ENCODE measurements at places on chromosomes 7 and 10.

DNA sequence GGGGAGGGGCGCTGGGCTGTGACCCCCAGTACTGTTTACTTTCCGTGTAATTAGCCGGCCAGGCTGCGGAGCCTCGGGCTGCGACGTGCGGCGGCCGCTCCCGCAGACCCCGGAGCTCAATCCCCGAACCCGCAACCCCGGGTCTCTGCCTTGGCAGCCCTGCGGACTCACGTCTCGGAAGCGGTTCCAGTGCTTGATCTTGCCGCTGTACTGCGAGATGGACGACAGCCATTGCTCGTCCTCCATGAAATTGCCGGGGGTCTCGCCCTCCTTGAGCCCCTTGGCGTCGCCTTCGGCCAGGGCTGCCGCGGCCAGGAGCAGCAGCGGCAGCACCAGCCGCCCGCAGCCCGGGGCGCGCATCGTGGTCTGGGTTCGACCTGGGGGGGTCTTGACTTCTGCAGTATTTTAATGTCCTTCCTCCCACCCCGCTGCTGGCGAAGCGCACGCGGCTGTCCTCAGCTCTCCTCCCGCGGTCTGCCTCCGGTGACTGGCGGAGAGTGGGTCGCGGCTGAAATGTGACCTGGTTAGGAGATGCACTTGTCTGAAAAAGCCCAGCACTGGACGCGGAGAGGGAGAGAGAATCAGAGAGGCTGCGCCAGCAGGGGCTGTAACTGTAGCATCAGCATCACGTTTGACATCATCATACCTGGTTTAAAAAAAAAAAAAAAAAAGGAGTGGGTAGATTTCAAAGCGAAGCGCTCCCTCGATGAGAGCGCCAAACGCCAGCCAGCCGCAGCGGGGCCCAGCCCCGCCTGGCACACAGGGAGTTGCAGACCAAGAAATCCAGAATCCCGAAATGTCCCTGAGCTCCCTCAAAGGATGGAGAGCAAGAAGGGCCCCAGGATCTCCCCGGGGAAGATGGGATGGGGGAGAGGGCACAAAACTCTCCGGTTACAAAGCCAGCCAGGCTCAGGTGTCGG, at the start of gene SPOCK2:
TSS of gene SPOCK2 (minus strand) at position 583 of the 920 bp plus-strand sequence. CDS start at position 360, 223 bp downstream.
- no peak within 1 kb of the TSS for H3K27ac ChIP-seq
- peaks cover 12% of the 10 kb centered on the region for H3K27me3 ChIP-seq
- DNase-seq = peak; percentile 54
- no peaks in the 10 kb centered on the region for H3K36me3 ChIP-seq
- H3K4me1 ChIP-seq = no peaks in the 10 kb centered on the region

DNA sequence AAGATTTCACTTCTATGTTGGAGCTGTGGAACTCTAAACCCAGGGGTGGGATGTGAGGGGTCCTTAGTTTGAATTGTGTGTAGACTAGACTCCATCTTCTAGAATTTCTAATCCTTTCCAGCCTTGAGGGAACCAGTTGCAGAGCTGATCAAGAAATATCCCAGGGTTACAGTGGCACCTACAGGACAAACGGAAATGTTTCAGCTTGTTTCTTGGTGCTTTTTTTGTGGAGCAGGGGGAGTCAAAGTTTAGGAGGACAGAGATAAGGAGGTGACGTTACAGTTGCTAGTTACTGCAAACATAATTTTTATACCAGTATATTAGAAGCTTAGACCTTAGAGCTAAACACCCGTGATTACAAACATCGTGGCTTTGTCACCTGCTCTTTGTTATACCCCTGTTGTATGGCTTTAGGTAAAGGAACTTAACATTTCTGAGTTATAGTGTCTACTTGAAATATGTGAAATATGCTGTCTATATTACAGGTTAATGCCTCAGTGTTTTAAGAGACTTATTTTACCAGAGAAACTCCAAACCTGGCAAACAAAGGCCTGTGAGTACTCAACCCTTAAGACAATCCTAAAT, 84.5 kb upstream of the DYNC1I1 start:
- no peak overlapping the region for H3K4me3 ChIP-seq
- DNase-seq = peak; percentile 27
- H3K36me3 ChIP-seq = no peaks in the 10 kb centered on the region
- no peaks in the 10 kb centered on the region for H3K27me3 ChIP-seq
- H3K27ac ChIP-seq = no peak overlapping the region
- no peaks in the 10 kb centered on the region for H3K4me1 ChIP-seq

GRCh38 chr10:66684581-66684980, 241.3 kb upstream of the LRRTM3 start:
- no peaks in the 10 kb centered on the region for H3K4me1 ChIP-seq
- H3K4me3 ChIP-seq = no peak overlapping the region
- DNase-seq = no peak
- no peak overlapping the region for H3K27ac ChIP-seq
- H3K36me3 ChIP-seq = no peaks in the 10 kb centered on the region

- no peak overlapping the region for H3K27ac ChIP-seq
- H3K4me3 ChIP-seq = no peak overlapping the region
- H3K27me3 ChIP-seq = no peaks in the 10 kb centered on the region
- no peaks in the 10 kb centered on the region for H3K36me3 ChIP-seq
Measured at GRCh38 chr7:115368998-115369397, 447.1 kb downstream of the MDFIC start.

DNA sequence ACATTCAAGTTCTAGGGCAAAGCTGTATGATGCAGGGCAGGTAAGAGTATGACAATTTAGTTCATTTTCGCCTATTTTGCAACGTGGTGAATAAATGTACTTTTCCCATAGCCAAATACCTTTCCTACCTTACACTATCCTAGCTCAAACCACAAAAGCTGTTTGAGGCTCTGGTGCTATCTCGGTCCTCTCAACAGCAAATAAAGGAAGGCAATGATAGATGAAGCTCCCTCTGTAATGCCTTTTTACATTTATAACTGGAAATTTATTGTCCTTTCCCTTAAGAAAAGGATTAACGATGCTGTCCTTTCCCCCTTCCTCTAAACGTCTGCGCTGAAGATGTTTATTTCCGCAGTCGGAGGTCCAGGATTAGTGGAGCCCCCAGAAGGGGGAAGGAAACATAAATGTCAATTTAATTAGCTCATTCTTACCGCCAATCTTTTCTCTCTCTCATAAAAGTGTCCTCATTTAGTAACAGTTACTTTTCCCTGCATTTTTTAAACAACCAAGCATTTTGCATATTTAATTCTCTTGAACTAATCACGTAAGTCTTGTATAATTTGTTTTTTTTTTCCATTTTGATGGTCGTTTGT, 114.6 kb downstream of the PIP4K2A start:
- no peak overlapping the region for H3K27ac ChIP-seq
- peaks cover 48% of the 10 kb centered on the region for H3K36me3 ChIP-seq

GRCh38 chr10:24993237-24993958, 22.6 kb downstream of the ENKUR start:
- no peak overlapping the region for H3K27ac ChIP-seq
- no peaks in the 10 kb centered on the region for H3K4me1 ChIP-seq
- no peak for DNase-seq

DNA sequence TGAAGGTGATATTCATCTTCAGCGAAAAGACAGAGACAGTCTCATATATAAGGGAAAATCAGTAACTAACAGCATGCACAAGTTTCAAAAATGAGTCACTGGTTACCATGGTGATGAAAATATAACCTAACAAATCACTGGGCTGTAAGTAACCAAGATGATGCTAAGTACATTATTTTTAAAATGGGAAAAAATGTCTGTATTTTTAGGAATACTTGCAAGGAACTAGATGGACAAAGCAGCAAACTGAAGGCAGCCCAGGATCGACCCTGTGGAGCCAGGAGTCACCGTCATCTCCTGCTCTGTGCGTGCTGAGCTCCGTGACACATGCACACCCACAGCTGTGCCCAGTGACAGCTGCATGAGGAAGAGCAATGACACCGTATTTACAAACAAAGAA, 137.3 kb downstream of the ELMO1 start:
- no peak overlapping the region for H3K4me3 ChIP-seq
- peaks cover 36% of the 10 kb centered on the region for H3K4me1 ChIP-seq
- peaks cover 38% of the 10 kb centered on the region for H3K36me3 ChIP-seq
- DNase-seq = peak; percentile 60
- H3K27me3 ChIP-seq = no peaks in the 10 kb centered on the region
- H3K27ac ChIP-seq = peak overlapping the region; percentile 72

- H3K27ac ChIP-seq = peak overlapping the region; percentile 74
- H3K36me3 ChIP-seq = peaks cover 32% of the 10 kb centered on the region
- no peak for DNase-seq
- peaks cover 90% of the 10 kb centered on the region for H3K4me1 ChIP-seq
- H3K4me3 ChIP-seq = no peak overlapping the region
Measured at GRCh38 chr7:50359995-50360925, 55.7 kb downstream of the IKZF1 start.

GRCh38 chr10:17831341-17831740, 22.2 kb downstream of the MRC1 start:
- H3K27me3 ChIP-seq = no peaks in the 10 kb centered on the region
- no peak for DNase-seq
- no peak overlapping the region for H3K4me3 ChIP-seq
- H3K4me1 ChIP-seq = peaks cover 3% of the 10 kb centered on the region
- no peak overlapping the region for H3K27ac ChIP-seq

DNA sequence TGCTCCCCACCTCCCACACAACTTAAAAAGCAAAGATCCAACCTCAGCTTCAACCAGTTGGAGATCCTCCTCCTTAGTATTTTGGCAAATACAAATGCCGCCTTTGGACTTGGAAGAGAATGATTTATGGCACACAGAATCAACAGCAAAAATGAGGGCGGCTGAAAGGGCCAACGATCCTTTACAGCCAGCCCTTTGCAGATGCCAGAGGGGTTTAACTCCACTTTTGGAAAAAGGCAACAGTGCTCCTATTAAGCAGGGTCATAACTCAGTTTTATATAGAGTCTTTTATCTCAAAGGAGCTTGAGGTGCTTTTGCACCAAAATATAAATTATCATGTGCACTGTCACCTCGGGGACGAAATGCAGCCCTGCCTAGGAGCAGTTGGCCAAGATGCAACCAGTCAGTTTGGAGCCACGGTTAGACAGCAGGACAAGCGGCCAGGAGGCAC, 56.7 kb upstream of the JCAD start:
- DNase-seq = no peak
- no peaks in the 10 kb centered on the region for H3K27me3 ChIP-seq

GRCh38 chr10:97961945-97962344, 68.5 kb downstream of the CRTAC1 start:
- H3K36me3 ChIP-seq = no peaks in the 10 kb centered on the region
- H3K4me1 ChIP-seq = no peaks in the 10 kb centered on the region
- no peak for DNase-seq
- no peak overlapping the region for H3K4me3 ChIP-seq
- no peak overlapping the region for H3K27ac ChIP-seq

DNA sequence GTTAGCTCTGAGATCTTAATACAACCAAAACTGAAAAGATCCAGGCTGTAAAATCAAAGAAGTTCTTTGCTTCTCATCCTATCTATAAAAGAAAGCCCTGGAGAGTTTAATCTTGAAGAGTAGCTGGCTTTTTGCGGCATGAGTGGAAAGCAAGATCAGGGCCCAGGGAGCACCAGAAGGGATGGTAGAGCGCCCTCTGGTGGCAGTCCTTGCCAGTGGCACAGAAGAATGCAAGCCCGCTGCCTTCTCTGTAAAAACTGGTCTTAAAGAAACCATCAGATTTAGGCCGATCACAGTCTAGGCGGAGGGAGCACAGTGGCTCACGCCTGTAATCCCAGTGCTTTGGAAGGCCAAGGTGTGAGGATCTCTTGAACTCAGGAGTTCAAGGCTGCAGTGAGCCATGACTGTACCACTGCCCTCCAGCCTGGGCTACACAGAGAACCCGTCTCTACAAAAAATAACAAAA, 35.6 kb downstream of the CPN1 start:
- no peak overlapping the region for H3K4me3 ChIP-seq
- H3K27ac ChIP-seq = no peak overlapping the region
- H3K4me1 ChIP-seq = peaks cover 3% of the 10 kb centered on the region
- H3K27me3 ChIP-seq = no peaks in the 10 kb centered on the region
- DNase-seq = peak; percentile 74

GRCh38 chr7:75993689-75994387, 557 bp downstream of the TMEM120A start:
- H3K4me3 ChIP-seq = peak overlapping the region; percentile 74
- DNase-seq = peak; percentile 39
- no peak overlapping the region for H3K27ac ChIP-seq
- H3K4me1 ChIP-seq = peaks cover 15% of the 10 kb centered on the region
- H3K36me3 ChIP-seq = peaks cover 3% of the 10 kb centered on the region

GRCh38 chr10:104328646-104328895, 9.7 kb downstream of the ITPRIP start:
- H3K36me3 ChIP-seq = no peaks in the 10 kb centered on the region
- no peak for DNase-seq
- peaks cover 83% of the 10 kb centered on the region for H3K4me1 ChIP-seq
- no peaks in the 10 kb centered on the region for H3K27me3 ChIP-seq

DNA sequence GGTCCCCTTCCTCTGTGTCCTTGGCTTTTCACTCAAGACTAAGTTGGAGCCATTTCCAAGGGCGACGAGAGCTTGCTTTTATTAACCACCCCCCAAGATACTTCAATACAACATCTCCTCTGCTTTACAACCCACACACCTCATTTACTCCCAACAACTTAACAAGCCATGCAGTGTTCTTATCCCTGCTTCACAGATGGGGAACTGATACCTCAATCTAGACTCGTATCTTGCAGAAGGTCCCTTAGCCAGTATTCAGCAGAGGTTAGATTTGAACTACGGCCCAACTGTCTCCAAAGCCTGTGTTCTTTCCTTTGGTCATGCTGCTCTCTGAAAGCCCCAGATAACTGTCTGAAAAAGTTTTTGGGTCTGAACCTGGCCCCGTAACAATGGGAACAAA, 444.8 kb downstream of the GRID1 start:
- no peak for DNase-seq
- H3K27me3 ChIP-seq = no peaks in the 10 kb centered on the region
- H3K4me3 ChIP-seq = no peak overlapping the region
- H3K36me3 ChIP-seq = no peaks in the 10 kb centered on the region

- H3K27ac ChIP-seq = no peak overlapping the region
- H3K27me3 ChIP-seq = no peaks in the 10 kb centered on the region
Measured at GRCh38 chr7:1969459-1970284, 263.1 kb downstream of the MAD1L1 start.

Data from common myeloid progenitor, CD34-positive (primary cell).